Neuronal stem cell (in vitro differentiated cells): ENCODE measurements at places on chromosomes 3 and 15.

DNA sequence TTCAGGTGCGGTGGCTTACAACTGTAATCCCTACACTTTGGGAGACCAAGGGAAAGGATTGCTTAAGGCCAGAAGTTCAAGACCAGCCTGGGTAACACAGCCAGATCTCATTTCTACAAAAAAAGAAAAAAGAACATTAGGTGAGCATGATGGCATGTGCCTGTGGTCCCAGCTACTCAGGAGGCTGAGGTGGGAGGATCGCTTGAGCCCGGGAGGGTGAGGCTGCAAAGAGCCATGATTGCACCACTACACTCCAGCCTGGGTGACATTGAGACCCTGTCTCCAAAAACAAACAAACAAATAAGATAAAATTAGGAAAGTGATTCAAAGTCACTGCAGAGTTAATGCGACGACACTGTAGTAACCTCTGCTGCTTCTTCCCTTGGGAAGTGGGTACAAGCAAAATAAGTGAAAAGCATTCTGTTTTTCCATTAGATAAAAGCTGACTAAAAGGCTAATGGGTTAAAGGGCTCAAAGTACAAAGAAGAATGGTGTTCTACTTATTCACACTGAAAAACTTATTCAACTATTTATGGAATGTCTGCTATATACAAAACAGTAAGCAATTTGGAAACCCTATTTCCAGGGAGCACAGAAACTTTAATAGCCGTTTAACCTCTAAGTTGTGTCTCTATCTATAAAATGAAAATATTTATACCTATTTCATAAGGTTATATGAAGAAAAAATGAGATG is 8.0 kb upstream of the RPS27L start:
- DNase-seq, result no peak

GRCh38 chr3:32614956-32615355 is 44.3 kb upstream of the DYNC1LI1 start:
- DNase-seq, result no peak

- no peak for DNase-seq
Observed at GRCh38 chr15:33343275-33343674, 32.5 kb downstream of the RYR3 start.

DNA sequence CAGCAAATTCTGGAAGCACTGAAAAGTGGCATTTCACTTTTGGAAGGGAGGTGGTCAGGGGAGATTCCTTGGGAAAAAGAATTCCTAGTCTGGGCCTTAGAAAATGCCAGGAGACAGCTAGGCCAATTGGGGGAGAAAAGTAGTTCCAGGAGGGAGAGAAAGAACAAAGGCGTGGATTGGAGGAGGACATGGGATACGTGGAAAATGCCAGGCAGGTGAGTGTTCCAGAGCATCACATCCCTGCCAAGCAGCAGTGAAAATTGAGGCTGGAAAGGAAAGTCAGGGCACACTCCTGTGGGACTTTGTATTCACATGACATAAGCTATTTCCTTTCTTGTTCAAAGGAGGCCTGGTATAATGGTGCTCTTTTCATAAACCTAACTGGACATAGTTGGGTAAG is 134.5 kb upstream of the WNT5A start:
- no peak for DNase-seq

- DNase-seq, result no peak
Observed at GRCh38 chr3:167521006-167521355, 47.1 kb upstream of the SERPINI2 start.

- no peak for DNase-seq
Observed at GRCh38 chr3:41464401-41464800, 265.1 kb downstream of the CTNNB1 start.

DNA sequence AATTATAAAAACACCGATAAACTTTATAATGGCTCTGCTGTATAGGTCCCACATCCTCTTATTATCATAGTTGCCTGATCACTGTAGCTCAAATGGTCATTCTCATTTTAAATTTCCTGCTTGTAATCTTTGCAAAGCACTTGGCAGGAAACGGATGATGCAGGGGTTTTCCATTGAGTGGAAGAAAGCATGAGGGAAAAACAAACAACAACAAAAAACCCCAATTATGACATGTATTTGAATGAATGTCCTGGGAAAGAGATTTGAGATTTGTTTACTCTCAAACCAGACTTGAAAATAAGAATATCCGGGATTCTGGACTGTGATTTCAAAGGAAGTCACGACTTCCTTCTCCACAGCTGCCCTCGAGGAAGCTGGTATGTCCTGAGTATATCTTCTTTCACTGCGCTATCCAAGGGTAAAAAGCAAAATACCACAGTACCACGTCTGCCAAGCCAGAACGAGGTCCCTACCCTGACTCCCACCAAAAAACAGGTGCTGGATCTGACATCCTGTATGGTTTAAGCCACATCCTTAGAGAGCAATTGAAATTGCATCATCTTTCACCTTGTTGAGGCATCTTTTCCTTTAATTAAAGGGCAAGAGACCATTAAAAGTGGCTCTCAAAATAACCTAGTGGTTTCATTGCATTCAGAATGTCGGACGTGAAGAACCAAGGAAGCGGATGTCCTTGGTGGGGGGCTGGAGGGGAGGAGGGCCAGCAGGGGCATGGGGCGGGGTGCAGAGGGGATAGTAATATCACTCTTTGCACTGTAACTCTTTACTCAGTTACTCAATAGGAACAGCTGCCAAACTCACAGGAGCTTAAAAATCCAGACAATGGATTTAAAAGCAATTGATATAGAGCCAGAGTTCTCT is 13.5 kb upstream of the TIPIN start:
- DNase-seq, result no peak
